NCI-H2081 treated with DMSO at 0.1 percent for 48 hours (cell line): ENCODE measurements at places on chromosomes 2 and 18.
A peak's percentile ranks its signal among the peaks of the same experiment; 100 is the strongest.

- no peak for DNase-seq
Measured at GRCh38 chr2:190441564-190441963, 33.4 kb downstream of the MFSD6 start.

DNA sequence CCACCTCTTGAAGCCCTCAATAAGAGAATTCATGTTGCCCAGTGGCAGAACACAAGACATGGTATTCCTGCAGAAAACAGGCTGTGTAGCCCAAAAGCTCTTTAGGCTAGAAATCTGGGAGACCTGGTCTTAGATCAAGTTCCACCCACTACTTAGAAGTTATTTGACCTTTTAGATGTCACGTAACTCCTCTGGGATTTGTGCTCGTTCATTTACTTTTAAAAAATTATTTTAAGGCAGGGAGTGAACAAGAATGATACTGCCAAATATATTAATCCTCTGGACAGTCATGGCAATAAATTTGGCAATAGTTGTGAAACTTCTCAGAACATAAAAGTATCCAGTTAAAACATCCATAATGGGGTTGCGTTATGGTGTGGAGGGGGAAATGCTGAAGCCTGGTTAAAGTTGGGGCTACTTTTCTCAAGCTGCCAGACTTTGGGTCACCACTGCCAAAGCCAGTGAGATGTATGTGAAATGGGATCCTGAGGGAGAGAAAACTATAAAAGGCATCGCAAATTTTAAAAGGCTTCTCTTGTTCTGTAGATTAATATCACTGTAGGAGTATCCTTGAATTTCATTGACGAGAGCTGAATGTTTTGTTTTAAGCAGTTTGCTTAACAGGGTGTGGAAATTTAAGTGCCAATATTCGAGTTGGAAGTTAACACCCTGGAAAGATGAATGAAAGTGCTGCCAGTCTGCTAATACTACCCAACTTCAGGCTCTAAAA, 15.8 kb downstream of the DAPL1 start:
- no peak for DNase-seq

- no peak for DNase-seq
Measured at GRCh38 chr2:98564541-98565132, 43.7 kb downstream of the COA5 start.

DNA sequence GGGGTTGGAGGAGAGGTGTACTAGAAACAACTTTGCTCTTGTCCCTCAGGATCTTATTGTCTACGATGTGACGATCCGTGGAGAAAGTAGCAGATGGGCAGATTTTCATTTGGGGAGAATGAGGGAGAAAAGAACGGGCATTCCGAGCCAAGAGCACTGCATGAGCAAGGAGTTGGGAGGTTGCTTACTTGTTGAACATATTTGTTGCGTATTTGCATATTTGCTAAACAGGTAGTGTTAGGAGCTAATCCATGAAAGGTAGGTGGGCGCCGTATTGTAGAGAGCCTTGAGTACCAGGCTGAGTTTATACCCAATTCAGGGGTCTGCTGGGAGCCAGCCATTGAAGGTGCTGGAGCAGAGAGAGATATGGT, 490 bp downstream of the BCS1L start:
- DNase-seq, result no peak

DNA sequence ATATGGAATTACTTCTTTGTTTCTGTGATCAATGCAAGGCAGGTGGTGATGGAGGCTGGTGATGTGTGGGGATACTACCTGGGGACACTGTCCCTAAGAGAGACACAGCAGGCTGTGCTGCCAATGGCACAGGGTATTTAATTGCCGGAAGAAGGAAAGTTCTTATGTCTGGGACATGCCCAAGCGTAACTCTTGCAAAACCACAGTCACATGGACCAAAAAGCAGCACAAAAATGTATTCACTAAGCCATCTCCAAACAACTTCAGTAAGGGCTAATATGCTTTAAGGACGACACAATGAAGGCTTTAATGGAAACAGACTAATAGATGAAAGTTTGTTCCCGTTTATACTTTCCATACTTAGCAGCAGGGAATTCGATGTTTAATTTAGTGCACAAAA, 49.7 kb upstream of the AP1S3 start:
- DNase-seq, result no peak

- no peak for DNase-seq
Measured at GRCh38 chr18:31819106-31819924, 58.6 kb upstream of the SLC25A52 start.

DNA sequence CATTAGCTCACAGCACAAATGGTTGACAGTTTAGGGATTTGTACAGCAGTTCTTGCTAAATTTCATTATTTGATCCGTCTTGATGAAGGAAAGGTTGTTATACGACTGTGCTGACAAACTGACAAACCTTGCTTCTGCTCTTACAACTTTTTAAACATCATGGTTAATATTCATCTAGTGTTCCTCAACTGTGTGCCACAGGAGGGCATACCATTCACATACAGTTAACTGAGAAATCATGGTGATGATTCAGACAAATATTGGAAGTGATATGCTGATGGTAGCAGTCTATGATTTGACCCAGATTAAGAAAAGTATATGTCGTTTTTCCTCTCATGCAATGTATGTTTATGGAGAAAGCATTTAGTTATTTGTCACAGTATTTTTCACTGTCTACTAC, 129.8 kb upstream of the FSIP2 start:
- DNase-seq, result no peak

- no peak for DNase-seq
Measured at GRCh38 chr2:63078852-63079606, 28.4 kb downstream of the OTX1 start.

- DNase-seq, result no peak
Measured at GRCh38 chr18:274313-274712, 6.5 kb upstream of the THOC1 start.

DNA sequence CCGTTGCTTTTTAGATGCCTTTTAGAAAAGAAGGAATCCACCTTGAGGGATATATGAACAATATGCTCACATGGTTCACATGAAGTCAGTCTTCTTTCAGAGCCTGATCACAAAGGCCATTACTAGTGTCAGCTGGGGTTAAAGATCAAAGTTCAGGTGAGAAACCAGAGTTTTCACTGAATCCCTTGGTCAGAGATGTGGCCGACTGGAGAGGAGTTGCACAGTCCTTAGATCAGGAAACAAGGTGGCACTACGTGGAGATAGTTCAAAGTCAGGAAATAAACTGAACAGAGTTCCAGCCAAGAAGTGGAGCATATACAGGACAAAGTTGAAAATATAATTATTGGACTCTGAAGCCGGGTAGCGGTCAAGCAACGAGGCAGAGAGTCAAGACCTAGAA, 54.6 kb downstream of the AAK1 start:
- no peak for DNase-seq

GRCh38 chr2:46313063-46313462, 15.9 kb downstream of the EPAS1 start:
- no peak for DNase-seq

- no peak for DNase-seq
Measured at GRCh38 chr18:37161491-37161890, 332.6 kb downstream of the KIAA1328 start.

- no peak for DNase-seq
Measured at GRCh38 chr2:178193496-178193822, 853 bp upstream of the OSBPL6 start.

- DNase-seq, result no peak
Measured at GRCh38 chr18:11119959-11120587, 29.3 kb downstream of the PIEZO2 start.

- no peak for DNase-seq
Measured at GRCh38 chr2:148614322-148615049, 30.1 kb upstream of the EPC2 start.

DNA sequence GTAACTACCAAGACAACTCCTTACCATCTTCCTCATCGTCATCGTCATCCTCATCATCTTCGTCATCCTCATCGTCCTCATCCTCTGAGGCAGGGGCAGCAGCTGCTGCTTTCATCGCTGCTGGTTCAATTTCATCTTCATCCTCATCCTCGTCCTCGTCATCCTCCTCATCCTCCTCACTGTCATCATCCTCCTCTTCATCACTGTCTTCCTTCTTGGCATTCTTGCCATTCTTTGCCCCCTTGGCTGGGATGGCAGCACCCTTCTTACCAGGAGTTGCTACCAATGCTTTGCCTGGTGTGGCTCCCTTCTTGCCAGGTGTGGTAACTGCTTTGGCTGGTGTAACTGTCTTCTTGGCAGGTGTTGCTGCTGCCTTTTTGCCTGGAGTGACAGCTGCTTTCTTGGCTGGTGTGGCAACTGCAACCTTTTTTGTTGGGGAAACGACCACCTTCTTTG, 2.7 kb downstream of the NCL start:
- DNase-seq, result no peak

GRCh38 chr18:12476955-12477354, 69.2 kb downstream of the PRELID3A start:
- DNase-seq, result no peak

DNA sequence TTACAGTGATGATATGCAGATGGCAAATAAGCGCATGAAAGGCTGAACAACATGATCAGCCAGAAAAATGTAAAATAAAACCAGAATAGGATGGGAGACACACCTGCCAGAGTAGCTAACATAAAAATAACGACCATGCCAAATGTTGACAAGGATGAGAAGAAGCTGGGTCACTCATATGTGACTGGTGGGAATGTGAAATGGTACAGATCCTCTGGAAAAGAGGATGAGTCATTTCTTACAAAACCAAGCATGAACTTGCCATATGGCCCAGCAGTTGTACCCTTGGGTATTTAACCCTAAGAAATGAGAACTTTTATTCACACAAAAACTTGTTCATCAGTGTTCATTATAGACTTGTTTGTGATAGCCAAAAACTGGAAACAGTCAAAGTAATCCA, 143.8 kb downstream of the SH3BP4 start:
- no peak for DNase-seq

DNA sequence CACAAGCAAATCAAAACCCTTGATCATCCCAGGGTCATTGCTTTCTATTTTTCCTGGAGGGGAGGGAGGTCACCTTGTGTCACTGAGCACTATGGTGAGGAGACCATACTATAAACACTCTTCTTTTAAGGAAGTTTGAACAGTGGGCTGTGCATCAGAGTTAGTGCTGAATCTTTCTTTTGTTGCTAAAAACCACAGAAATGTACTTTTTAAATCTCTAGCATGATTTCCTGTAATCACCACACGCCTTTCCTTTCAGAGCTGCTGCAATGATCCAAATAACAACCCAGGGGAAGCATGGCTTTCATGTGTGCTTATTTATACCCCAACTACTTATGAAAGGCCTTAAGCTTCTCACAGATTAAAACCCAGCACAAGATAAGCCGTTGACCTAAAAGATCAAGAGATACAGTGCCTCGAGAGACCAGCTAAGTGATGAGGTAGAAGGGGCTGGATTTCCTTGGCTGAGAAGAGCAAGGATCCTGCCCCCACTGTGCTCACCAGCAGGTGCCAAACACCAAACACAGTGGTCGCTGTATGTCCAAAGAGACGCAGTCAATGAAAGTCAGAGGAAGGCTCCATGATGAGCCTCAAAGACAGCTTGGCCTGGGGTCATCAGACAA, 34.7 kb downstream of the TRABD2A start:
- DNase-seq, result no peak

DNA sequence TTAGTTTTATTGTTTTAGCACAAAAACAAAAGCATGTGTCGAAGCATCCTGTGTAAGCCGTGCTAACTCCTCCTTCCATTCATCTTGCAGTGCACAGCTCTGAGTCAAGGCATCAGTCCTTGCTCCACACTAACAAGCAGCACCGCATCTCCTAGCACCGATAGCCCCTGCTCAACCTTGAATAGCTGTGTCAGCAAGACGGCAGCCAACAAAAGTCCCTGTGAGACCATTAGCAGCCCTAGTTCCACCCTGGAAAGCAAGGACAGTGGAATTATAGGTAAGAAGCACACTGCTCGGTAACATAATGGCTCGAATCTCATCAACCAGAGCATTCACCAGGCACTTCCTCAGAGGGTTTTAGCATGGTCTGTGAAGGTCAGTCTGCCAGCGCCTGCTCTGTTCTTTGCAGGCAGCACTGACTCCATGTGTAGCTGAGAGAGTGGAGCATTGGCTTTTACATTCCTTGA, 136.2 kb downstream of the WDSUB1 start:
- DNase-seq, result no peak

DNA sequence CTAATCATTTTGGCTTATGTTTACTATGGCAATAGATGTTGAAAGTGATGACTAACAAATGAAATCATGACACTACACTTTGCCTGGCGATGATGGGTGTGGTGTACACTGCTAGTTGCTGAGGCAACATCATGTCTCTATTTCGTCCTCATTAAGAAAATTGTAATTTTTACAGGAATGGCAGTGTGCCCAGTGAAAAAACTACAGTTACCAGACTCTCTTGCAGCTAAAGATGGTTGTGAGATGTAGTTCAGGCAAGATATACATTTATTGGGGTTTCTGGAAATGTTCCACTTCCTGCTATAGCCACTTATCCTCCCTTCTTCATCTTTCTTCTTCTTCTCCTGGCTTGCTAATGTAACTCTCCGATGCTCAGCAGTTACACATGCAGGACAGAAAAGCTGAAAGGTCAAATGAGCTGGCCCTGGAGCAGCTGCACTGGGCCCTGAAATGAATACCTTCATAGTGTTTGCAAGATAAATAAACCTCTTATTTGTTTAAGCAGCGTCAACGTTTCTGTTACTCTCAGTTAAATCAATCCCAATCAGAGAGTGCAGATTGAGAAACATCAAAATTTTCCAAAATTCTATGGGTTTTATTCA, 46.0 kb downstream of the SOCS6 start:
- no peak for DNase-seq

DNA sequence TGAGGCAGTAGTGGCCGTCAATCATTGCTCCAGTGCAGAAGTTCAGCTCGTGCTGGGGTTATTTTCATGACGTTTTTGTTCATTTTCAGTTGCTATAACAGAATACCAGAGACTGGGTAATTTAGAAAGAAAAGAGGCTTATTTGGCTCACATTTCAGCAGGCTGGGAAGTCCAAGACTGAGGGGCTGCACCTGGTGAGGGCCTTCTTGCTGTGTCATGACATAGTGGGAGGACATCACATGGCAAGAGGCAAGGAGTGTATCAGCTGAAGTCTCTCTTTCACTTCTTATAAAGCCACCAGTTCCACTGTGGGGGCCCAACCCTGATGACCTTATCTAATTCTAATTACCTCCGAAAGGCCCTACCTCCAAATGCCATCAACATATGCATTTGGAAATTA, 58.0 kb upstream of the DPP10 start:
- DNase-seq, result no peak

- DNase-seq, result no peak
Measured at GRCh38 chr18:13809043-13809430, 14.9 kb upstream of the MC5R start.

DNA sequence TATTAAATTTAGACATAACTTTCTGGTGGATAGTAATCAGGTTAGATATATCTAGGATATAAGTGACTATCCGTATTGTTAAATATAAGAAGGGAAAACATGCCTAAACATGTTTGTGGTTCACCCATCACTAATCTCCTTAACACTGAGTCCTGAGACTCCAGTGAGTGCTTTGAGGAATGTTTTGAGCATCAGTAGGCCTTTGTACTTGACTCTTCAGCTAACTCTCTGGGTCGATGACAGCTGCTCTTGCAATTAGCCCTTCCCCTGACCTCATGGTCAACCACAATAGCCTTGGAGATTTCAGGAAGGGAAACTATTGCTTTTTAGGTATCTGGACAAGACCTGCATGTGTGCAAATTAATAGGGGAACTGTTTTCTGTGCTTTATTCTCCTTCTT, 716.8 kb downstream of the EPHA4 start:
- no peak for DNase-seq

- DNase-seq, result peak; percentile 7
Measured at GRCh38 chr2:79612999-79613398, 100.1 kb downstream of the CTNNA2 start.

GRCh38 chr2:235421618-235422017, 72.2 kb upstream of the AGAP1 start:
- DNase-seq, result no peak

- no peak for DNase-seq
Measured at GRCh38 chr2:176774766-176775451, 437.7 kb upstream of the HNRNPA3 start.
